ENCODE measurements at places on chromosomes 7 and 10.

GRCh38 chr7:151079199-151079910 is 1.3 kb downstream of the FASTK start:
- DNase-seq = no peak

- DNase-seq = peak; percentile 44
Observed at GRCh38 chr7:116588641-116589594, 64.1 kb downstream of the CAV1 start.

- no peak for DNase-seq
Observed at GRCh38 chr7:114100810-114101209, 182.0 kb upstream of the PPP1R3A start.

DNA sequence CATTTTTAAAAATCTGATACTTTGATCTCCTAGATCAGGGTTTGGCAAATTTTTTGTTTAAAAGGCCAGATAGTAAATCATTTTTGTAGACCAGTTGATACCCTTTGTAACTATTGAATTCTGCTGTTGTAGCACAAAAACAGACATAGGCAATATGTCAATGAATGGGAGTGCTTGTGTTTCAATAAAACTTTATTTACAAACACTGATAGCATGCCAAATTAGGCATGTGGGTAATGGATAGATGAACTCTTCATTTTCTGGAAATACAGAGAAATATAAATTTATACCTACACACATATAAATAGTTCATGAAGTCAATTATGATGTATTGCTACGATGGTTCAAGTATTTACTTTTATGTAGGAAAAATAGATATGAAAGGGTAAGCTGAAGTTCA is 60.4 kb downstream of the SEMA3A start:
- no peak for DNase-seq

GRCh38 chr7:8092140-8092539 is 123.5 kb downstream of the GLCCI1 start:
- DNase-seq = no peak

DNA sequence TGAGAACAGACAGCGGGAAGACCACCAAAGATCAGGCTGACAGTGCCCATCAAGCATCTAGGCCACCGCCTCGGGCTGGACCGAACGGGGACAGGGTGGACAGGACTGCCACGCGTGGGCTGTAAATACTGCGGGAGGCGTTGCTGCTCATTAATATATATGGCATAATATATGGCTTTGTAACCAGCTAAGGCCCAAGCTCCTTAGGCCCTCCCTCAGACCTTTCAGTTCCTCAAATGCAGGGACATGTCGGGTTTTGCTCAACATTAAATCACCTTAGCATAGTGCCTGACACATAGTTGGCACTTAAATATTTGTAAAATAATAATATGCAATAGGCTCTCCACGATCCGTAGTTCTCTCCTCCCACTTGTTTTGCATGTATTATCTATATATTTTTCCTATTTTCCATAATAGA is 402 bp upstream of the TMEM168 start:
- no peak for DNase-seq

- no peak for DNase-seq
Observed at GRCh38 chr7:155193716-155194115, 104.0 kb upstream of the INSIG1 start.

- DNase-seq = no peak
Observed at GRCh38 chr10:117399341-117400196, 24.3 kb upstream of the PDZD8 start.

- no peak for DNase-seq
Observed at GRCh38 chr7:117597755-117598154, 117.9 kb downstream of the CFTR start.

DNA sequence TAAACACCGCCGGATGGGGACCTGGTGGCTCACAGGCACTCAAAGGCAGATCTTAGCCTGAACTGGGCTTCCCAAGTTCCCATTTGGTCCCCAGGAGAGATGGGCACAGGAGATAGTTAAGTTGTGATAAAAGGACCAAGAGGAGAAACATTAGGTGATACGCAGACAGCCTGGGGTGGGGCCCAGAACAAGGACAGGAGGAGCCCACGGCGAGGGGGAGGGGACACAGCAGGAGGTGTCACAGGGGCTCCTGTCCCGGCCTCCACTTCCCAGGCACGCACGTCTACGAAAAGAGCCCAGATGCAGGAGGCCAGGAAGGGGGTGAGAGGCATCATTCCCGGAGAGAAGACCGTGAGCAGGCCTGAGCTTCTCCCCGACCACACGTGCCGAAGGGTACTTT is 16.3 kb upstream of the DNAAF5 start:
- DNase-seq = no peak

DNA sequence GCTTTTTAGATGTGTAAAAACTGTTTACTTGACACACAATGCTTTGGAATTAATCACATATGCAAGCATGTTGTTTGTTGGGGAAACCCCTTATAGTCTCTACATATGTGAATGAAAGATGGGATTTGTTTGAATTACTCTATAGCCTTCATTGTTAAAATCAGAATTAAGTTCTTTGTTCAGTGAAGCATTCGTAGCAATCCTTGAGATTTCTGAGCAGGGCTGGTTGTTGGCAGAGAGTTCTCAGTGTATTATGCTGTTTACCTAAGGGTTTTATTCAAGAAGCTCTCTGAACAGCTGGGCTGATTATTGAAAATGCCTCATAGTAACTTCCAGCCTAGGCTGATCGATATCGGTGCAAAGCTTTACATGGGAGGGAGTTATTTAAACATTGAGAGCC is 190.9 kb downstream of the VTI1A start:
- DNase-seq = no peak

DNA sequence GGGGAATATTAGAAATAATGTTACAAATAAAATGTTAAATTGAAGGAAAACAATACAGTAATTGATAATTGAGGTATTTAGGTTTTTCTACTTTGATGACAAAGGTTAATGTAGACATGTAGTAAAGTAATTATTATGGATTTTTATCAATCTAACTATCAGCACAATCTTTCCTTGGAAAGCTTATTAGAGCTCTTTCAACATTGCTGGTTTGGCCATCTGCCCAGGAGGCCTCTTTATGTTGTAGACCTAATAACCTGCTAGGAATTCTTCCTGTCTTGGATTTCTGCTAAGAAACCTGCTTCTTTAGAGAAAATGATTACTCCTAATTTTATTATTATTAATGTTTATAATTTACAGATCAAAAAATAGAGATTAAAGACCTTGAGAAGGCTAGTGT is 78.9 kb downstream of the CHRM2 start:
- no peak for DNase-seq

GRCh38 chr10:28677888-28678686 is 766 bp downstream of the BAMBI start:
- DNase-seq = no peak

- DNase-seq = no peak
Observed at GRCh38 chr7:2804227-2804763, 39.8 kb downstream of the GNA12 start.

GRCh38 chr10:20237586-20237985 is 421.4 kb downstream of the PLXDC2 start:
- DNase-seq = no peak

DNA sequence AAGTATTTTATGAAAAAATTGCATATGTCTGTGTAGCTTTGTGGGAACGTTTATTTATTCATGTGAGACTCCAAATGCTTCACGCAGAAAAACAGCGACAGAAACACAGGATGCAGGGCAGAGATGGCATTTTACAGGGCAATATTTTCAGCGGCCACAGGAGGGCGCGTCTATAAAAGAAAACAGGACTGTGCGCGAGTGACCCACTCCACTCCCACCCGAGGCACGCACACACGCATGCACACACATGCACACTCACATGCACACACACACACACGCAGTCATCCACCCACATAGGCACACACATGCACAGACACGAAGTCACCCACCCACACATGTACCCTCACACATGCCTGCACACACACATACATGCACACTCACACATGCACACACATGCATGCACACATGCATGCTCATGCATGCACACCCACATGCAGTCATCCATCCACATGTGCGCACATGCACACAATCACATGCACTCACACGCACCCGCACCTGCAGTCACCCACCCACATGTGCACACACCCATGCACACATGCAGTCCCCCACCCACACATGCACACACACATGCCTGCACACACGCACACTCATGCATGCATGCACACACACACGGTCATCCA is 96.3 kb downstream of the DNAJB6 start:
- DNase-seq = peak; percentile 63

- DNase-seq = no peak
Observed at GRCh38 chr7:101156866-101157589, 2.8 kb downstream of the AP1S1 start.

DNA sequence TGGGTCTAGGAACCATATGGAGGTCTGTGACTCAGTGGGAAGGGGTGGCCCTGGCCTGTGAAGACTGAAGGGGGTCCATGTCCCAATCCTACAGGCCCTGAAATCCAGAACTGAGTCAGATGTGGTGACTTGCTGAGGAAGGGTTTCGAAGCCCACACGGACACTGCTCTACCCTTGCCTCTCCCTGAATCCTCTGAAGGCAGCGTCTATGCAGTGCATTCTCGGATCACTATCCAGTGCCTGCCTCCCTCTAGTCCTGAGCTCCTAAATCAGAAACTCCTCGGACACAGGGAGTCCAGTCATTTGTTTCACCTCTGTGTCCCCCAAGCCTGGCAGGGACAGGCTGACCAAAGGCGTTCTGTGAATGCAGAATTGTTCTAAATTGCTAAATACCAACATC is 25.4 kb upstream of the TMEM72 start:
- no peak for DNase-seq

DNA sequence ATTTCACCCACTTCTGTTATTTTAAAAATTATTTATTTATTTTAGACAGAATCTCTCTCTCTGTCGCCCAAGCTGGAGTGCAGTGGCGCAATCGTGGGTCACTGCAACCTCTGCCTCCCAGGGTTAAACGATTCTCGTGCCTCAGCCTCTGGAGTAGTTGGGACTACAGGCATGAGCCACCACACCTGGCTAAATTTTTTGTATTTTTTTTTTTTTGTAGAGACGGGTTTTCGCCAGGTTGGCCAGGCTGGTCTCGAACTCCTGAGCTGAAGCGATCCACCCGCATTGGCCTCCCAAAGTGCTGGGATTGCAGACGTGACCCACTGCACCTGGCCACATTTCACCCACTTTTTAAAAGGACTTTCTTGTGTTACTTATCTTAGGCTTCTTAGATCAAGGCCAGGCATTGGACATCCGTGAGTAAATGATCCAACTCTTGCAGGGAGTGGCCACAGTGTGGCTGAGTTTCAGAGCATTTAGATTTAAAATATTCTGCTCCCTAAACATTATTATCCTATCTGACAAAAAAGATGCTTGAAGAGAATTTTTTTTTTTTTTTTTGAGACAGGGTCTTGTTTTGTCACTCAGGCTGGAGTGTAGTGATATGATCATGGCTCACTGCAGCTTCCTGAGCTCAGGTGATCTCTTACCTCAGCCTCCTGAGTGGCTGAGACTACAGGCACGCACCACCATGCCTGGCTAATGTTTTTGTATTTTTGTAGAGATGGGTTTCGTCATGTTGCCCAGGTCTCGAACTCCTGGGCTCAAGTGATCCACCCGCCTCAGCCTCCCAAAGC is 14.4 kb downstream of the SNX10 start:
- DNase-seq = no peak

DNA sequence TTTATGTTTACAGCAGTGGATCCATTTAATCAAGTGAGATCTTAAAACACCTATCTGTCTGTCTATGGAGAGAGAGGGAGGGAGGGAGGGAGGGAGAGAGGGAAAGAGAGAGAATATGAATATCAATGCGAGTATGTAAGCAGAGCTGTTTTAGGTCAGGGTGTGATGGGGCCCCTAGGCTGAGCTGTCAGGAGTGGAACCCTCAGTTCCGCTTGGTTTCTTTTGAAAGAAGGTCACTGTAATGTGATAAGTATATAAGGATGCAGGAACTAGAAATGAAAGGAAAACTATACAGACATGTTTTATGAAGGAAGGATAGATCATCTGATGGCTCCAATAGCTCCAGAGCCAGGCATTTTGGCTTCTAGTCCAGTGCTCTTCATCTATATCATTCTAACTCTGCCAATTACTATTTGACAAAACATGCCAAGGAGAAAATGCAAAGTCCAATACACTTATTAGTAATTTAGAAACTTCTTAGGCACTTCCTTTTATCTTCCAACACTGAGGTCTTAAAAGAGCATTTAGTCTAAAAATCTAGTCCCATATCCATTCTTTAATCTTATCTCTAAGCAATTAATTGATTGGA is 70.3 kb downstream of the NRCAM start:
- no peak for DNase-seq

DNA sequence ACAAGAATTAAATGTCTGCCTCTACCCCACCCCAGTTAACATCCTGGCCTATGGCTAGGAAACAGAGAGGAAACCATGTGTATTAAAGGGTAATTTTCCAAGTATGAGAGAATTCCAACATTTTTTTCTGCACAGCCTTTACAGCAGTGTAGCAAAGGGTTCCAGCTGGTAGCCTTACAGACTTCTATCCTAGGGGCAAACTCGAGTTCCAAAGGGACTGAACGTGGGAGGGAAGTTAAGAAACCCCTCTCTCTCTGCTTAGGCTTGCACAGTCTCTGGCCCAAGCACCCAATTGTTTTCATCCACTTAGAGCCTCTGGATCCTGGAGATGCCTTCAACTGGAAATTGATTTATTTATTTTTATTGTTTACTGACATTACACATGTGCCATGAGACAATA is 60.3 kb downstream of the SLC16A12 start:
- no peak for DNase-seq

DNA sequence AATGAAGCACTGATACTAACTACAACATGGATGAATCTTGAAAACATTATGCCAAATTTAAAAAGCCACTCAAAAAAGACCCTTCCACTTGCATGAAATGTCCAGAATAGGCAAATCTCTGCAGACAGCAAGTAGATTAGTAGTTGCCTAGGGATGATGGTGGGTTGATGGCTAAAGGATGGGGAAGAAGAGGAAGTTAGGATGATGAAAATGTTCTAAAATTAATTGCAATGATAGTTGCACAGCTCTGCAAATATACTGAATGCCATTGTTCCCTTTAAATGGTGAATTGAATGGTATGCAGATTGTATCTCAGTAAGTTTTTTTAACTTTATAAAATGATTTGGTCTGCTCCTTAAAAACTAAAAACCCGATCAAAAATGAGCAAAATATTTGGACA is 7.3 kb upstream of the LIPA start:
- no peak for DNase-seq

DNA sequence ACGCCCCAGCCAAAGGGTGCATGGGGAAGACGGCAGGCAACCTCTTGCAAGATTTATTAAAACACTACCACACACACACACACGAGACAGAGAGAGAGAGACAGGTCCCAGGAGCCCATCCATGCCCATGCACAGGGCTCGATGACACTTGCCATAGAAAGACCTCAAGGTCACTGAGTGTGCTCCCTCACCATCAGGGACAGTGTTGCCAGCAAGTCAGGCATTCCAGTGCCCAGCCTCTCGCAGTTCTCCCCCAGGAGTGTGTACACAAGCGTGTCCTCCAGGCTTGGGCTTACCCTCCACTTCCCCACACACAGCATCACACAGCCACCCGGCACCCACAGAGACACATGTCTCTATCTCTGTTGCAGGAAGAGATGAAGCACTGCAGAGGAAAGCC is 46.8 kb upstream of the SLF2 start:
- no peak for DNase-seq

GRCh38 chr7:36137754-36138153 is 15.3 kb upstream of the EEPD1 start:
- no peak for DNase-seq

GRCh38 chr10:23408330-23408976 is 30.4 kb upstream of the OTUD1 start:
- peak; percentile 4 for DNase-seq

All from SK-N-DZ (cell line).